ENCODE measurements at places on chromosomes 12 and 14.

DNA sequence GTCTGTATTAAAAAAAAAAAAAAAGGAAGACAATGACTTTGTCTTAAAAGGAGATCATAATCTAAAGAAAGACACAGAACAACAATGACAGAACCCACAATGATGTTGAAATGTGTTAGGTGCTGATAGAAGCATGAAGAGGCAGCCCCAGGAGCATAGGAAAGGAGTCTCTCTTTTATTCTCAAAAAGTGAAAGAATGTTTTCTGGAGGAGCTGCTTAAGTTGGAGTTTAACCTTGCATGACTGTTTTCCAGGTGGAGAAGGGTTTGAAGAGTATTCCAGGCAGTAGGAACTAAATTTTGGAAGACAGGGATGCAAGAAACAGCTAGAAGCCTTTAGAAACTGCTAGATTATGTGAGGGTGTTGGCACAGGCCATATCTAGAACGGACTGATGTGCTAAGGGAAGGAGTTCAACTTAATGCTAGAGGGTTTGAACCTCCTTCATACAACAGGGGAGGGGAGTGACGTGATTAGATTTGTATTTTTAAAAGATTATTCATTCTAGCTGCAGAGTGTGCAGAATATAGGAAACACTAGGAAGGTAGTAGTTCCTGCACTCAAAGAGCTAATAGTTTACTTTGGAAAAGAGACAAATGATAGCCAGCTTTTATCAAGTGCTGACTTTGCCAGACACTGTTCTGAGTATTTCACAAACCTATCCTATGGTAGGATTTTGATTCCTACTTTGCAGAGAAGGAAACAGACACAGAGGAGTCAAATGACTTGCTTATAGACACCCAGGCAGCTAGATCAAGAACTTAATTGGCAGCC lies 4.6 kb upstream of the RPL6 start:
- DNase-seq: no peak

GRCh38 chr12:128797119-128798118 lies 26.3 kb downstream of the SLC15A4 start:
- DNase-seq: no peak

GRCh38 chr12:31342286-31342685 lies 16.3 kb upstream of the SINHCAF start:
- DNase-seq: no peak

- DNase-seq: no peak
Measured at GRCh38 chr12:2294651-2295475, 242.1 kb downstream of the CACNA1C start.

DNA sequence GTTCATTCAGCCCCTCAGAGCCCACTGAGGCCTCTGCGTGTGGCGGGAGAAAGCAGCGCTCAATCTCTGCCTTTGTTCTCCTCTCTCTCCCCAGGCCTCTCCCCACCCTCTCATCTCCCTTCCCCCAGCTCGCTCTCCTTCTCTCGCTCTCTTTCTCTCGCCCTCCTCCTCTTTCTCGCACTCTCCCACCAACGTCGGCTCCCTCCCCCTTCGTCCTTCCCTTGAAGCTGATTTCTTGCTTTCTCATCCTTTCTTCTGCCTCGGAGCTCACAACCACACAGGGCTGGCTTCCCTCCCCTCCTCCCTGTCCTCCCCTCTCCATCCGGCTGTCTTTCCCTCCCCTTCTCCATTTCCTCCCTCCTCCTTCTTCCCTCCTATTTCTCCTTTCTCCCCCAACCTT lies 96.4 kb downstream of the LRRC74A start:
- no peak for DNase-seq

DNA sequence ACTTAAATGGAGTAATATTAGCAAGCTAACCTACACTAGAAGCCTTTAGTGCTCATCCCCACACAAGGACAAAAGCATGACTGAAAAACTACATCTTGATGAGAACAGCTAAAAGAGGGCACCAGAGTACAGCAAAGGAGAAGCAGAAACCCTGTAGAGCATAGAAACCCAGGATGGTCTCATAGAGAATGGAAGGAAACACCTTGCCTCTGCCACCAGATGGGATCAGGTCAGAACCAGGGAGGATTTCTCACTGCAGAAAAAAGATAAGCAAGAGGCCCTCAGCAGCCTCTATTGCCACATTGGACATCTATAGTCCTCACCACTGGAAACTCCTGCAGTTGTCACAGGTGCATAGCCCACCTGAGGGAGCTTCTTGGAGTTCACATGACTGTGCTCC lies 13.6 kb upstream of the ZNF705A start:
- no peak for DNase-seq

GRCh38 chr12:57846577-57847319 lies at the start of gene CTDSP2:
CTDSP2 (minus strand) TSS chr12:57846729; CDS start chr12:57846435, 294 bp downstream.
- peak; percentile 99 for DNase-seq

GRCh38 chr14:52922059-52922458 lies 28.8 kb downstream of the FERMT2 start:
- no peak for DNase-seq

GRCh38 chr12:124940393-124941169 lies 26.1 kb upstream of the UBC start:
- DNase-seq: no peak

- no peak for DNase-seq
Measured at GRCh38 chr14:95296966-95297365, 22.7 kb downstream of the CLMN start.

- DNase-seq: no peak
Measured at GRCh38 chr12:464484-465267, 4.9 kb downstream of the B4GALNT3 start.

GRCh38 chr14:24664366-24664765 lies 30.4 kb upstream of the GZMB start:
- DNase-seq: no peak

DNA sequence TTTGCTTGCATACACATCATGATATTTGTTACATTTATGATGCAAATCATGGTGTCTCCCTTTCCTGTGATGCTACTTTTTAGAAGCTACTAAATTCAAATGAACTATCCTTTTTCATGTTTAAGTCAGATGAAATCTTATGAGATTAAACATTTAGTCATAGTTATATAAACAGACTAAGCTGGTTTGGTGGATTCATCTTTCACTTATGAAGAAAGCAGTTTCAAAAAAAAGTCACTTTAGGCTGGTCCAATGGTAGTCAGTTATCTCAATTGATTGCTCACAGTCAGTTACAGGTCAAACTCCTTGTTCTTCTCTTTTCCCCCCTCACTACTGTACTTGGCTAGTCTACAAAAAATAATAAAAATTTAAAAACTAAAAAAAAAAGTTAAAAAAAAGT lies 19.7 kb downstream of the SYCP3 start:
- no peak for DNase-seq

DNA sequence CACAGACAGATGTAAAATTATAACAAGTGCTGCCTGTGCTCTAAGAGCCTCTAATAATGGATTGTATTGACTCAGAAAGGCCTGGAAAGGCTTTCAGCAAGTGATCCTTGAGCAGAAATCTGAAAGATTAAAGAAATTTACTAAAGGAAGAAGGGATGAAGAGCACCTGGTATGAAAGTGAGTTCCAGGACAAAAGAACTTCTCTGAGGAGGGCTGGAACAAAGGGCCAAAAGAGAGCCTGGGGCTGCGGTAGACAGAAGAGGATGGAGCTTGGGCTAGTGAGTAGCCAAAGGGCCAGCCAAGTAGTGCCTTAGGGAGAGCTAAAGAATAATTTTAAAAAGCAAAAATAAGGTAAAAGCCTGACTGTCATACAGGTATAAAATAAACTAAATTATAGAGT lies 44.0 kb downstream of the BCAT1 start:
- DNase-seq: no peak

DNA sequence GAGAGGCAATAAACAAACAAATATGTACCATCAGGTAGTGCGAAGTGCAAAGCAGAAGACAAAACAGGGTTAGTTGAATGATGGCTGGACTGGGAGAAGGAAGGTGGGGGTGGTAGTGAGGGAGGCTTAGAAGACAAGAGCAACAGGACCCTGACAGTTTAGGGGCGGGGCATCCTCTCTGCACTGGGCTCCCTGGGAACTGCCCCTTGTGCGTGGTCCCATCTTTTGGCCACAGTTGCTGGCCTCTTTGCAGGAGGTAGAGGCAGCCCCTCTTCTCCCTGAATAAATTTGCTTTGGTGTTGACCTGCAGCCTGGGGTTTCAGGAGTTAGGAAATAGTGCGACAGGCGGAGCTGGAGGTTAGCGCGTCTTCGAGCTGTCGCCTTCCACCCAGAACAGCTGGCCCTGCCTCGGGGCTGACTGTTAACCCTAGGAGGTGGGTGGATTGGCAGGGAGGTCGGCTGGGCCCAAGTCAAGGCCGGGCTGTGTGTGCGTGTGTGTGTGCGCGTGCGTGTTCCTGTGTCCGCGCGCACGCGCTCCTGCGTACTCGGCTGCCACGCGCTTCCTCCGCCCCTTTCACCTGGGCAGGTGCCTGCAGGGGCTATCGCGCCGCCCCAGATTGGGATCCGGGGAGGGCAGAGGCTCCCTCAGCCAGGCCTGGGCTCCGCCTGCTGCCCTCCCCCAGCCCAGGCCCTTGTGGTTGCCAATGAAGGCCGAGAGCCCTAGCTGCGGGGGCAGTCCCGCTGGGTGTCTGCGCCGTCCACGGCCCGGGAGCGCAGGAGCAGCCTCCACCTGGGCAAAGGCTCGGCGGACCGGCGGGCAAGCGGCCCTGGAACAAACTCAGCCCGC lies 180.8 kb downstream of the ADCK1 start:
- DNase-seq: no peak

- no peak for DNase-seq
Measured at GRCh38 chr14:78340250-78340649, 170.1 kb downstream of the NRXN3 start.

- no peak for DNase-seq
Measured at GRCh38 chr14:79426103-79426755, 785.1 kb downstream of the DIO2 start.

DNA sequence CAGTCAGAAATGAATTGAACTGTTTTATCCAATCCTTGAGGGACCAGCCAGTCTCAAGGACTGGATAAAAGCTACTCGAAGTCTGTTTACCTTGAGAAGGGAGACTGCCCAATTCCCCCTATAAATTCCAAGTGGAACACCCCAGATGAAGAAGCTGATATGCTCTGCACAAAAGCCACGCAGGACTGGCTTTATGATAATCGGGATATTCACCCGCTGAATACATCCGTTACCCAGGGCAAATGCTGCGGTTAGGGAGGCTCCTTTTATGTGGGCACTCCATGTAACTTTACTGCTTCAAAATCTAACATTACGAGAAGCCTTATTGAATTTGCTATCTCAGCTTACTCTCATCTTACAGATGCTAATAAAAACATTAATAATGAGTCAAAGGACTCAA lies 119.1 kb downstream of the DENND5B start:
- no peak for DNase-seq

GRCh38 chr12:124745891-124746570 lies 117.6 kb downstream of the SCARB1 start:
- DNase-seq: peak; percentile 44

DNA sequence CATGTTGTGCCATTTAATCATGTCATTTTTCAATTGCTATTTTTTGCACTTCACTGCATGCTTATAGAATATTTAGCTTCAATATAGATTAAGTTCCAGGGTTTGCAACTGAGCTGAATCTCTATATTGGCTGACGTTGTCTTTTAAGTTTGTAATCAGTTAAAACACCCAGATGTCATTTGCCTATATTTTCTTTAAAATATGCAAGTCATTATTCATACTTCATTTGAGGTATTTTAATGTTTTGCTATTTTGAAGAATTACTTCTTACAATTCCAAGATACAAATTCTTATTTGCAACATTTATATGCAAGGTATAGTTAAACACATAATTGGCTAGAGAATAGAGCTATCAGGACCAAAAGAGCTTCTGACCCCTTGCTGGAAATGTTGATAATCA lies 175.0 kb upstream of the NPAS3 start:
- no peak for DNase-seq

GRCh38 chr12:46266382-46266791 lies 2.5 kb downstream of the SLC38A1 start:
- DNase-seq: no peak

DNA sequence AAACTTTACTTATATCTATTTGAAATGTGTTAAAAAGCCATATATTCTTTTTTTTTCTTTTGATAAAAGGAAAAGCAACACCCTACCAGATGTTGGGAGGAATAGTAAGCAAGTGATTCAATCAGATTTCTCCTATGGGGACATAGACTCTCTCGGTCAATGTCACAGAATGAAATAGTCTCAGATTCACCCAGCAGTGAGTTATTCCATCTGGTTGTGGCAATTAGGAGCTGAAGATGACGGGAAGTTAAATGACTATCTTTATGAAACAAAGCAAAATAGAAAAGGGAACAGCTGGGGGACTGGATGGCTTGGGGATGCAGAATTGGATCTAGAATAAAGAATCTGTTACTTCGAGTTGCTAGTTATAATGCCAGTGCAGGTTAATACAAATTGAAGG lies 857.0 kb downstream of the NRXN3 start:
- no peak for DNase-seq

- DNase-seq: no peak
Measured at GRCh38 chr12:120403869-120404268, 34.0 kb upstream of the COX6A1 start.

DNA sequence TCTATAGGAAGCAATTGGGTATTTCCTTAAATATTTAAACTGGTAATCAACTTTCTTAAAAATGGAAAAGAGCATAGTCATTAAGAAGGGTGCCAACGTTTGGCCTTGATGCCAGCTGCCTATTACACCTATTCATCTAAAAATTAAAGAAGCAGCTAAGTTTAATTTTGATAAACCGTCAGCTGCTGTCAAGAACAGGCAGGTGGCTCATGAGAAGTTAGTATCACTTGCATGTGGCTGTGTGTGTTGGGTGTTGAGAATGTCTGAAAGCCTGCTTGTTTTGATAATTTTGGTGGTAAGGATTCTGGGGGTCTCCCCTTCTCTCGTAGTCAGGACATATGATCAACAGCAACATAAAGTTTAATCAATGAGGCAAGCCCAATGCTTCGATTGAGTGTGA lies 6.5 kb downstream of the GLRX5 start:
- DNase-seq: no peak

DNA sequence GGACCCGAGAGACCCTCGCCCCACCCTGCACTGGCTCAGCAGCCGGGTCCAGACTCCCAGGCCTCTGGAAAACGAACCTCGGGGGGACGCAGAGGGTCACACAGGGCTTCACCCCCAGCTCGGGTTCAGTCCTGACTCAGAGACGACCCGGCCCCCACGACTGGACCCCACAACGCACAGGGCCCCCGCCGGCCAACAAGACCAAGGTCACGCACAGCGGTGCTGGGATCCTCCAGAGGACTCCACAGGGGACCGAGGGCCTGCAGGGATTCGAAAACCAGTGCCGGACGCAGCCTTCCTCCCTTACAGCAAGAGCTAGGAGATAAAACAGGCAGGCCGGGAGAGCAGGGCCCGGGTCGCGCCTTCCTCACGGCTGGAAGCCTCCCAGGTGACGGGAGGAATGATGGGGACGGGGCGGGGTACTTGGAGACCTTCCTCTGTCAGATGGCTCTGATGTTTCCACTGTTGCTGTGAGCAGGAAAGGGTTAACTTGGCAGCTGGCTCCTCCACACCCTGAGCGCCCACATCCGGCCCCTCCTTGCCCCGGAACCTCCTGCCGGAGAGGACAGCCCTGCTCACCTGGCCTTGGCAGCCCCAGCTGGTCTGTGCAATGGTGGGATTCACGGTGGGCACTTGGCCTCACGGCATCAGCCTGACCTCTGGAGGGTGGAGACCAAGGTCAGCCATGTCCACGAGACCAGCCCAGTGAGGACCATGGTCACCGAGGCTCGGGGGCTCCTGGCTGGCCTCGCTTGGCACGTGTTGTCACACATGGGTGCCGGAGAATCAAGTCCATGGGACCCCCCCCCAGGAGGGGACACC lies 46.2 kb downstream of the GALNT9 start:
- no peak for DNase-seq

- no peak for DNase-seq
Measured at GRCh38 chr12:47992776-47993175, 11.5 kb downstream of the COL2A1 start.

Measured in NCI-H187 (cell line).